GM12864 (cell line): ENCODE measurements at places on chromosomes 11 and 22.
A peak's percentile ranks its signal among the peaks of the same experiment; 100 is the strongest.

DNA sequence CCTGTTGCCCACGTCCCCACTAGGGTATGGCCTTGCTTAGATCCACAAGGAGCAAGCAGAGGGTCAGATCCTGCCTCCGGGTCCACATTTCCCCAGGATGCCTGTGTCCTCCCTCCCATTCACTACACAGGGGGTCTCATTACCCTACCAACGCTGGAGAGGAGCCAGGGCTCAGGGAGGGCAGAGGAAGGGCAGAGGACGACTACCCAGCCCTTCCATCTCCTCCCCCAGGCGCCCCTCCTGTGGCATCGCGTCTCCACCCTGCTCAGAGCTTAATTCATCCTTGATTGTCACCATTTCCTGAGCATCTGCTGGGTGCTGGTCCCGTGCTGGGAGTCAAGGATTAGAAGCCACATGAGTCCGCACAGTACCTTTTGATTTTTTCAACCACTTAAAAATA, 5.0 kb downstream of the NFAM1 start:
- DNase-seq: no peak

DNA sequence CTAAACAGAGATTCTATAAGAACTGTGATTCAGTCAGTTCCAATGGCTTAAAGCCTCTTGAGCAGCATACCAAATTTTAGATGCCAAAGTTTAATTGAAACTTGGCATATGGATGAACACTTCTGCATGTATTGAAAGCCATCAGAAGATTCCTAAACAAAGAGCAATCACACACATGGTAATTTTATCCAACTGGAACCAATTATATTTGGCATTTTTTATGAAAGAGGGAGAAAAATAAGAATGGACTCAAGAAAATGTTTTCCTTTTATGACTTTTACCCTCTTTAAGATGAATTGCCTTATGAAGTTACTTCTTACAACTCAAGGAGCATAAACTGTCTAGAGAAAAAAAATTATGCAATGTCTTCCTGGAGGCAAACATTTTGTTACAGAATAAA, 7.4 kb downstream of the TRPC6 start:
- DNase-seq: no peak

GRCh38 chr11:6623391-6624363, 4.5 kb upstream of the TPP1 start:
- no peak for DNase-seq

DNA sequence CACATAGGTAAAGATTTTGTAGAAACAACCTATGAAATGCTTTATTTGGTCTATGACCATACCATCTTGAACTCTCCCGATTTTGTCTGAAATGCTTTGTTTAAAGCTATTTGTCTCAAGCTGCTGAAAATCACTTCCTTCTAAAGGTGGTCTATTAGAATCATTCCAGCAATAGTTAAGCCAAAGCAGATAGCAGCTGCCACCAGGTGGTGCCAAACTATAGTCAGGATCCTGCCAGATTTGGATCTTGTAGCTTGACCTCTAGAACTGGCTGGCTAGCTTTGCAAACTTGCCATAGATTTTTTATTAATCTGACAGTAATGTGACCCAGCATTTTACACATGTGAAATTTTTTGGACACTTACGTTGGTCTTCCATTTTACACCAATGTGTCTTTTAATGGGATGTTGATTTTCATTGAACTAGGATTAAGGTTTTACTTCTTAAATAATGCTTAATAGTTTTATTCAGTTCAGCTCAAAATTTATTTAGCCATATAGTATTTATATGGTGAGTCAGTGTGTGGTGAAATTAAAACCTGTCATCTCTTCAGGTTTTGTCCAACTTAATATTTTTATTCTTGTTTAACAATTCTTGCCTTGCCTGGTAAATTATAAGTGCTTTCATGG, 19.7 kb downstream of the CTR9 start:
- no peak for DNase-seq

- DNase-seq: no peak
Observed at GRCh38 chr22:41757502-41757901, 43.0 kb upstream of the CCDC134 start.

- DNase-seq: no peak
Observed at GRCh38 chr11:77051511-77051910, 15.3 kb upstream of the CAPN5 start.

GRCh38 chr11:96151501-96151900, 191.5 kb downstream of the MAML2 start:
- no peak for DNase-seq

DNA sequence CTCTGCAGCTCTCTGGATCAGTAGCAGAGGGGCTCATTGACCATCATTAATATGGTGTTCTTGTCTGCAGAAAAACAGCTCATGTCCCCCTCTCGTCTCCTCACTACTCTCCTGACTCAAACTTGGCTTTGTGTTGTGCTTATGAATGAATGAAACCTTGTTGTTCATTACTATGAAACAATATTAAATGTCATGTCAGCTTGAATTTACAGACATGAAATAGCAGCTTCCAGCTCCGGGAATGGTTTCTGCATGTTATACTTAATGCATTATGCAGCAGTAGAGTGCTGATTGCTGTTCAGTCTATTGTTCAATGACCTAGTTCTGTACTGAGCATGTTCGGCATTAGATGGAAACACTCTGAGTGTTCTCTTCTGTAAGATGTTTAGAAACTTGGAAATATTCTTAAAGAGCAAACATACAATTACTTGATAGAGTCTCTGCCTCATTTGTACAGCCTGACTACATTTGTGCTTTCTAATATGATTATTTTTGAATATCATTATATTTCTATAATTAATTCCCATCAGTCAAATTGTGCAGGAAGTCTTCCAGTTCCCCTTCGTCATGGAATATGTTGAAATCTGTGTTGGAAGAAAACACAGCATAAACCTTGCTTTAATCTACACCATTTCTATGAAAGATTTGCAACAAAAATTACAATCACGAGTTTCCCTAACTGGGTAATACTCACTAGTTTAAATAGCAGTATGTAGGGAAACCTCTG, 340.4 kb downstream of the SOX6 start:
- no peak for DNase-seq

GRCh38 chr11:36417154-36417553, 92.9 kb downstream of the TRAF6 start:
- DNase-seq: no peak

DNA sequence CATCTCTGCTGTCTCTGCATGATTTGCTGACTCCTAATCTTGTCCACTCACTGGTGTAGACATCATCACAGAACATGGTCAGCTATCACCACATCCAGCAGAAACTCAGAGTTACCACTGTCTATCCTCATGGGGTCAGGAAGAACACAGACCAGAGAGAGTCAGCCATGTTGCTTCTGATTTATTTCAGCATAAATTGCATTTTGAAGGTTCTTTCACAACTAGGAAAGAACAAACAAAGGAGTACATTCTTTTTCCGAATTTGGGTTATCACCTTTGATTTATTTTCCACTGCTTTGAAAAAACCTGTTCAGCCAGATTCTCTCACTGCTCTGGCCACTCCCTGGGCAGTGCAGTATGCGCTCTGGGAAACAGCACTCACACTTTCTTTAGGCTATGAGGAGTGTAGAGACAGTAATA, 172.0 kb upstream of the MTMR2 start:
- DNase-seq: no peak

DNA sequence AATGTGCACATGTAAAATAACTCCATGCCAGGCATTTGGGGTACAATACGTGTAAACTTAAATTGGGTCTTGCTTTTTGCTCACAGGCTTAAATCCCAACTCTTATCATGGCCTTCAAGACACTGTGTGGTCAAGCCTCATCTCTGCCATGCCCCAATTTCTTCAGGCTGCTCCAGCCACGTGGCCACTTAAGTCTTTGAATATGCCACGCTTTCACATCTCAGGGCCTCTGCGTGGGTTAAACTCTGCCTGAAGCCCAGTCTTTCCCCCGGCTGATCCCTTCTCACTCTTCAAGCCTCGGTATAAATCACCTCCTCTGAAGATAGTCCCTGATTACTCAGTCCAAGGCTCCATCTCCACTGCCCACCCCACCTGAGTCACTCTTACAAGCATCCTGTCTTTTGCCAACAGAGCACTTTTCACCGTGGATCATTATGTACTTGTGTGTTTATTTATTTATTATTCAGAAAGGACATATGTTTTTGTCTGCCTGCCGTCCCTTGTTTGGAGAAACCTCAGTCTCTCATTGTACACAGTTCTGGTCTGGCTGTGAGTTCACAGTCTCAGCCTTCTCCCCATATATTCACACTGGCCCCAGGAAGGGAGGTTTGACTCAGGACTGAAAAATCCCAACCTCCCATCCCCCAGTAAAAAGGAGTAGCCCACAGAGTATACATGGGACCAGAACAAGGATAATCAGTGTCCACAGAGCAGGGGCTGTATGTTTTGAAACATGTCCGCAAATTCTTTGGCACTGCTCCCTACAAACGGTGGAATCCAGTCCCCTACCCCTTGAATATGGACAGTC, 344.7 kb downstream of the MN1 start:
- no peak for DNase-seq

DNA sequence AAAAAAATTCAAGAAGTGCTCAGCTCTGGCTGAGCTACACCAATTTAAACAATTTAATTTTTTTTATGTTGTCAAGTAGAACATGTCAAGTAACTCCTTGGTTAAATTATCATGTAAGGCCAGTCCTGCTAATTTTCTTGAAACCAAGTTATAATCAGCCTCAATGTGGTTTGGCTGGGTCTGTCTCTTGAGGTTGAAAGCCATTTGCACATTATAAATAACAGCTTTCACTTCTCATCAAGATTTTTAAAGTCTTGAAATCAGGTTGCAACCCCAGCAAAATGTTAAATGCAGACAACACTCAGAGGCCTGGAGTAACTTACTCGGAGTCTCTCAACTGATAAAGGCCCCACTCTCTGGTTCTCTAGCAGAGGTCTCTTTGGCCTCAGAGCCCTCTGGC, 324.4 kb downstream of the BRD1 start:
- peak; percentile 36 for DNase-seq

DNA sequence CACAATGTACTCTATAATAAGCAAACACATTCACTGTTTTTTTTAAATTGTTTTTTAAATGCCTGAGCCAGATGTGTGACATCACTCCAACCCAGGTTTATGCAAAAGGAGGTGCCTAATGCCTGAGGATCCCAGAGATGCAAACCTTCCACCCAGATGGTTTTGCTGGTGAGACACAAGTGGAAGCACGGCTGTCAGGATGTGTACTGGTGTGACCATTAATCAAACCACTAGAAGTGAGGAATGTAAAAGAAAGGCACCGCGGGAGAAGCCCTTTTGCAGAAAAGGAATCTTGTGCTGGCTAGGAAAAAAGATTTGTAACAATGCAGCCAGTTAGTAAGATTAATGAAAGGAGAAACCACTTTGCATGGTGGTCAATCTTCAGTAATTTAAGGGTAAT, 407.4 kb downstream of the LARGE1 start:
- DNase-seq: no peak

GRCh38 chr11:20563866-20564265, 35.5 kb upstream of the SLC6A5 start:
- no peak for DNase-seq

GRCh38 chr11:117720061-117720511, 76.9 kb downstream of the DSCAML1 start:
- DNase-seq: no peak

GRCh38 chr22:31881200-31881599, 63.1 kb upstream of the YWHAH start:
- no peak for DNase-seq

GRCh38 chr22:19038164-19038546, 84.1 kb downstream of the DGCR2 start:
- DNase-seq: no peak

- no peak for DNase-seq
Observed at GRCh38 chr11:71895961-71896360, 17.7 kb downstream of the DEFB131B start.

DNA sequence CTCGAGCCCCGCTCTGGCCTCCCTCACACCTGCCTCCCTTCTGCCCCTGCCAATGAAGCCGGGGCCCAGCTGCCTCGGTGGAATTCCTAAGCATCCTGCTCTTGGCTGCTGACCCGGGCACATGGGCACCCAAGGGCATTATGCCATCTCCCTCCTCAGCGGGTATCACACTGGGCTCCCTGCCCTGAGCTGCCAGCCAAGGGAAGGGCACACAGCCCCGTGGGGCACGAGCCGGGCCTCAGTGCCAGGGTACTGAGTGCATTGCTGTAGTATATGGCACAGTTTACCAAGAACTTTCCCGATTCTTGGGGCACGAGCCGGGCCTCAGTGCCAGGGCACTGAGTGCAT, 43.8 kb upstream of the JAM3 start:
- DNase-seq: no peak

- no peak for DNase-seq
Observed at GRCh38 chr11:108170184-108170583, 48.8 kb downstream of the ACAT1 start.

DNA sequence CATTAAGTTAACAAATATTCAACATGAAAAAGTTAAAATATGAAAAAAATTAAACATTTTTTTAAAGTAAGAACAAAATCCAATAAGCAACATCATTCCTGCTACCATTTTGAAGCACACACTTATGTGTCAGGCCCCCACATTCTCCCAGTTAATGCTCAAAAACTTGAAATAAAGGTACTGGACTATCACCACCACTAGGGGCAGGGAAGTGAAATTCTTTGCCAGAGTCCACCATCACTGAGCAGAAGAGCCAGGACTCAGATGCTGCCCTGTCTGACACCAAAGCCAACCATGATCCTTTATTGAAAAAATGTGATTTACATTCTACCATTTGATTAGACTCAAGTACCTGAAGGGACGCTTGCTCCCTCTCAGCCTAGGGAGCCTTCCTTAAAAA, 39.1 kb downstream of the PITPNB start:
- DNase-seq: no peak

DNA sequence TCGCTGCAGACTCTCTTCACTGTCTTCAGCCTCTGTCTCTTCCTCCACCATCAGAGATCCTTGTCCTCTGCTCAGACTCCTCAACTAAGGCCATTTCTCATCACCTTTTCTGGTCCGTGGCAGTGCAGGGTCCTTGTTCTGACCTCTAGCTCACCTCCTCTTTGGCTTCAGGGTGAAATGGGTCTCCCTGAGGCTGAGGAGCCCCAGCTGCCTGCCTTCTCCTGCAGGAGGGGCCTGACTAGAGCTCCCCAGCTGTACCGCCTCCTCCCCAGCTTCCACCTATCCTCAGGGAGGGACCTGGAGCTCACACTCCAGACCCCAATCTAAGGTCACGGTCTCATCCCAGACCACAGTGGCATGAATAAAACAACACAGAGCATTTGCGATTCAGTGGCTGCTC, 203.0 kb downstream of the TRIM29 start:
- no peak for DNase-seq

DNA sequence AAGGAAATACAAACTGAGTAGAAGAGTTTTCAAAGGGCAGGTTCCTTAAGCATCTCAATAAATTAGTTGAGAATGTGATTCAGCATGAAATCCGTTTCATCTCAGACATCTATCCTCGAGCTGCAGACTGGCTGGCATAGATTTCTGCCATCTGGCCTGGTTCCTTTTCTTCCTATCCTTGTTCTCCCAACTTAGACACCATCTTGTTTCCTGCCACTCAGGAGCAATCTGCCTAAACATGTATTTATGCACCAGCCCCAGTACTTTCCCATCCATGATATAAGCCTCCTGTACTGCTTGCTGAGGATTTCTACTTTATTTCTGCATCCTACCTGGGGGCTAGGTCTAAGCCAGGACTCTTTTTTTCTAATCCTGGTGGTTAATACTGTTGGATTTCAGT, 359.1 kb upstream of the C11orf87 start:
- DNase-seq: no peak
